ENCODE measurements at places on chromosomes 6 and 20.

GRCh38 chr6:27956941-27957340 is at the start of gene OR2B6:
Gene OR2B6, plus strand, starts transcription at chr6:27957241. Its CDS starts 0 bp downstream, at chr6:27957241.
- no peak for DNase-seq

DNA sequence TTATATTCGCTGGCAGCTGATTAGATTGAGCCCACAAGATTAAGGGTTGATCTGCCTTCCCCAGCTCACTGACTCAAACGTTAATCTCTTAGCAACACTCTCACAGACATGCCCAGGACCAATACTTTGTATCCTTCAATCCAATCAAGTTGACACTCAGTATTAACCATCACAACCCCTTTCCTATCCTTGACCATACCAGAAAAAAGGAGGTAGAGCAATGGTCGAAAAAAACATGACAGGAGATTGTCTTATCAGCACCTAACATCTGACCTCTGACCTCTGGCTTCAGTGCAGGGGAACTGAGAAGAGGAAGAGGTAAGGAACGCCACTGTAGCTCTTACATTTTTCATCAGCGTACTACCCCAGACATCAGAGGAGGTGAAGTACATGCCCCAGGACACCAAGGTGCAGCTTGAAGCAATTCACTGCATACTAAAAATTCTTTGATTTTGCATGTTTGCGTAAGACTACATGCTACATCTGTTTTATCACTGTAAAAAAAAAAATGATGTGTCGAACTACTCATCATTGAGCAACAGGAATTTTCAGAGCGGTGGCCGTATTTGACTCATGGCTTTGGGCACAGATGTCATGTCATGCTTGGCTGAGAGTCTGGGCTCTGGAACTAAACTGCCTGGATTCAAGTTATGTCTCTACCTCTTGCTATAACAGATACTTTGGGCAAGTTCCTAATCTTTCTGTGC is 188.0 kb upstream of the TAB2 start:
- DNase-seq: no peak

GRCh38 chr6:46104209-46104608 is 25.6 kb upstream of the ENPP4 start:
- peak; percentile 48 for DNase-seq

DNA sequence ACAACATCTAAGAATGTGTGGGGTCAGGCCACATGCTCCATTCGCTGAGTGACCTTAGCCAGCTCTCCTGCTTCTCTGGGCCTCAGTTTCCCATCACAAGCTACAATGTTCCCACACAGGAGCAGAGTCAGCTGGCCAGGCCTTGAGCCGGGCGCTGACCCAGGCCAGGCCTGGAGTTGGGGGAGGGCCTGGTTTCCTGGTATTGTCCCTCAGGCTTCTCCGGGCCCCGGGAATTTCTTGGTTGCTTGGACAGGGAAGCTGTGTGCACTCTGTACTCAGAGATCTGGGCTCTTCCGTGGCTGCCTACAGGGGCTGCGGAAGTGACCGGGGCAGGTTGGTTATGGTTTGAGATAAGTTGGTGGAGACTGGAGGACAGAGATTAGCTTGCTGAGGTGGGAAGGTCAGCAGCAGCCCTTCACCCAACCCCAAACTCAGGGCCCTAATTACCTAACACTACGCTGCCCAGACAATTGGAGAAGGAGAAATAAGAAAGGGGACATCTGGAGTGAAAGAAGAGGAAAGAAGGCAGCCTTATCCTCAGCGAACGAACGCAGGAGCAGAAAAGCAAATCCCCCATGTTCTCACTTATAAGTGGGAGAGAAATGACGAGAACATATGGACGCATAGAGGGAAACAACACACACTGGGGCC is 6.2 kb downstream of the TGM2 start:
- DNase-seq: no peak

- DNase-seq: no peak
Observed at GRCh38 chr6:112927641-112928320, 580.7 kb downstream of the RFPL4B start.

- peak; percentile 82 for DNase-seq
Observed at GRCh38 chr20:45592574-45593189, 13.6 kb upstream of the WFDC8 start.

DNA sequence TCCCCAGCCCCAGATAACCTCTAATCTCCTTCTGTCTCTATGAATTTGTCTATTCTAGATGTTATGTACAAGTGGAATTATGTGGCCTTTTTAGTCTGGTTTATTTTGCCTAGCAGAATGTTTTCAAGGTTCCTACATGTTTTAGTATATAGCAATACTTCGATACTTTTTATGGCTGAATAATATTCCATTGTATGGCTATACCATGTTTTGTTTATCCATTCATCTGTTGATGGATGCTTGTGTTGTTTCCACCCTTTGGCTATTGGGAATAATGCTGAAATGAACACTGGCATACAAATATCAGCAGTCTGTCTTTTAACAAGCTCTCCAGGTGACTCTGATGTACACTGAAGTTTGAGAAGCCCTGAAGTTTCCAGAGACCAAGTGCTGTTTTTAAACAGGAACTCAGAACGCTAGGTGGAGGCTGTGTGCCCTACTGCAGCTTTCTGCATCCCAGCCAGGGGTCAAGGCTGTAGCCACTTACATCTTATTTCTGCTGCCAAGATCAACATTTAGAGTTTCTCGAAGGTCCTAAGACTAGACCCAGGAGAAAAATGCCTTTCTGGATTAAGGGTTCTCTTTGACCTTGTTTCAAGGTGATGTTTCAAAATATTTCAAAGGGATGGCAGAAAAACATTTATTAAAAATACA is 123.0 kb downstream of the SOBP start:
- DNase-seq: no peak

- no peak for DNase-seq
Observed at GRCh38 chr20:62346398-62347150, 20.5 kb downstream of the LAMA5 start.

DNA sequence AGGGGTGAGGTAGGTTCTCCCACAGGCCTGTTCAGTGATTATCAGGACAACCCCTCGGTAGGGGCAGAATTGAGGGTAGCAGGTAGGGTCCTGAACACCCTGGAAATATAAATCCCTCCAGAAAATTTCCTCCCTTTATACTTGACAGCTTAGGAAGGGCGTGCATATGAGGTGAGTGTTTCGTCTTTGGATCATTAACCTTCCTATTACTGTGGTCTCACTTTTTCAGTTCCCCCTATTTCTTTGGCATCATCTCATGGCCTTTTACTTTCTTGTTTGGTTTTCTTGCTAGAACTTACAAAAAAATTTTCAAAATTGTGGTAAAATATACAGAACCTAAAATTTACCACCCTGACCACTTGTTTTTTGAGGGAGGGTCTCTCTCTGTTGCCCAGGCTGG is 18.7 kb upstream of the EPB41L1 start:
- DNase-seq: no peak

DNA sequence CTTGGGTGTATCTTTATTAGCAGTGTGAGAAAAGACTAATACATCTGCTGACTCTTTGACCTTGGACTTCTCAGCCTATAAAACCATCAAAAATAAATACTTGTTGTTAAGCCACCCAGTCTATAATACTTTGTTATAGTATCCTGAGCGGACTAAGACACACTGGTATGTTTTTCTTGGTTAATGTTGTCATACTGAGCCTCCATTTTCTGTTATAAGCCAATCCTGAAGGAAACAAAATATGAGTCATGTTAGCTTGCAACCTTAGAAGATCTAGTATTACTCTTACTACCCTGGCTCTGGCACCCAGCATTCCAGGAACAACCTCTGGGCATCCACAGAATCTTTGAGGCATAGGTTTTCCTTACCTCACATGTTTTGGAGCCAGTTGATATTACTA is 307.2 kb downstream of the FRK start:
- no peak for DNase-seq

DNA sequence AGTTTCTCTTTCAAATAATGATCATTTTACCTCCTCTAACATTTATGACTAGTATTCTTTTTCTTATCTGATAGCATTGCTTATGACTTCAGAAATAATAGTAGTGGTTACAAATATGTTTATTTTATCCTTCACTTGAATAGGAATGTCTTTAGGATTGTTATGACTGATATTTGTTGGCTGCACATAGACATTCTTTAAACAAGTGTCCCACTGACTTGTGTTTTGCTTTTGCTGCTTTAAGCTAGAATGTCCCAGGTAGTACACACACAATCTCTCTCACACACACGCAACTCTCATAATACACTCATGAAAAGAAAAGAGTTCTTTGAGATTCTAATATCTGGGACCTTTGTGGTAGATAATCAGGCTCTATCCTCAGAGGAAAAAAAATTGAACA is 21.6 kb downstream of the KIAA1586 start:
- no peak for DNase-seq

- no peak for DNase-seq
Observed at GRCh38 chr6:30870546-30870945, 13.8 kb upstream of the DDR1 start.

- no peak for DNase-seq
Observed at GRCh38 chr6:110137924-110138887, 41.3 kb downstream of the WASF1 start.

- no peak for DNase-seq
Observed at GRCh38 chr6:22153384-22154158, 143.3 kb downstream of the PRL start.

Data from MM.1S (cell line).